ENCODE measurements at places on chromosomes 12 and 14. TPM values are rescaled to one million over a fixed set of nuclear protein-coding genes. Genes with fewer than 3 reads are reported as not detected.

DNA sequence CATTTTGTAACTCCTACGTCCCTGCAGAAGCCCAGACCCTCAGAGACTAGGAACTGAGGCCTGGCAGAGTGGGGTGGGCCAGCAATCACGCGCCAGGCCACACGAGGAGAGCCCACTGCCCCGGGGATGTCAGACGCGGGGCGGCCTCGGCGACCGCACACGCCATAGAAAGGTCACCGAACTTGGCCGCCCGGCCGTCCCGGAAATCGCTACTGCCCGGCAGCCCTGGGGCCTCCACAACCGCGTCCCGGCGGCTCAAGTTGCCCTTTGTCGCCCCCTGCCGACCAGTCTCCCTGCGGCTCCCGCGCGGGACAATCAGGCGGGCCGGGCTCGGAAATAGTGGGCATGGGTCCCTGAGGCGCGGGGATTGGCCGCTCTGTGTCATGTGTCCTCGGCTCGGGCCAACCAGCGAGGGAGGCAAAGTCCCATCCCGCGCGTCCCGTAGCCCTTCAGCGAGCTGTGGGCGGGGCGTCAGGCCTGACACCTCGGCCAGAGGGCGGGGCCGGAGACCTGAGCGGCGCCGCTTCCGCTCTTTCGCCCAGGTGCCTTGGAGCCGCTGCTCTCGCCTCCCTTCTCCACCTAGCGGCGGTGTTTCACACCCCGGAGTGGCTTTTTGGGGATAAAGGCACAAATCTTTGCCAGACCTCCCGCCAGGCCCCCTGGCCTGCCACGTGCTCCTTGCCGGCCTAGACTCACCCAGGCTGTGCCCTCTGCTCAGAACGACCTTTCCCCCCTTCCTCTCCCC lies 33.4 kb upstream of the DEGS2 start:
- DNase-seq, result peak; percentile 100

NCOR2 gene
- polyA plus RNA-seq, result 25.3 TPM

DNA sequence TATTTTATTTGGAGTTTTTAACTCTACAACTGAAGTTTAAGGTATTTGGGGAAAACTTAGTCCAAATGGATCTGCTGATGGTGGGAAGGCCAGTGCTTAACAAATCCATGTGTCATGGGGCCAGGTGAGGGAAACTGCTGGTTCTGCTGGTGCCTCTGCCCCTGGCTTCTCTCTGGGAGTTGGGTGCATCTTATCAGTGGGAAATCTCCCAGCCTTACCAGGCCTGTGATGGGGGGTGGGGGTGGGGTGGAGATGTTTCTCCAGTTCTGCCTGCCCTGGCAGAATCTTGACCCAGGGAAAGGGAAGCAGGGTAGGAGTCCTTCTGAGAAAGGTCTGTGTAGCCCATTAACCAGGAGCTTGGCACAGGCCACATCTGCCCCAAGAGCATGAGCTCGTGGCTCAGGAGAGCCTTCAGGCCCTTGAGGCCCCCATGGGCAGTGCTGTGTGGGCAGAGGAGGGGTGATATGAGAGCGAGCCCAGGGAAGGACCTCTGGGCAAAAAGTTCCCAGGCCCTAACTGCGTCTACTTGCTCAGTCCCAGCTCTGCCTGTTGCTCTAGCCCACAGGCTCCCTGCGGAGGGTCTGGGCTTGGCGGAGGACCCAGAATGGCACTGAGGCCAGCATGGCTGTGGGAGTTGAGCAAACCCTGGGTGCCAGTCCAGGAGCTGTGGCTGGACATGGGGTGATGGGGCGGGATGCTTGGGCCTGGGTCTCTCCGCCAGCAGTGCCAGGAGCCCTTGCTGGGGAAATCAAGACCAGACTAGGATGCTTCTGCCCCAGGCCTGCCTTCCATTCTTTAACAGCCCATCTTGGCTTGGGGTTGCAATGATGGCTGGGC lies 18.2 kb downstream of the VASH1 start:
- no peak for DNase-seq

KCNK10 gene
- polyA plus RNA-seq, result 0.45 TPM

GRCh38 chr12:130959632-130960031 lies 5.9 kb downstream of the ADGRD1 start:
- no peak for DNase-seq

GRCh38 chr12:8742501-8742900 lies 44.7 kb downstream of the RIMKLB start:
- DNase-seq, result no peak

- no peak for DNase-seq
Measured at GRCh38 chr12:83320350-83320749, 633.6 kb downstream of the TMTC2 start.

GRCh38 chr12:116314477-116314876 lies 37.0 kb upstream of the MED13L start:
- no peak for DNase-seq

GRCh38 chr12:47805417-47805816 lies 14.3 kb downstream of the HDAC7 start:
- DNase-seq, result no peak

DNA sequence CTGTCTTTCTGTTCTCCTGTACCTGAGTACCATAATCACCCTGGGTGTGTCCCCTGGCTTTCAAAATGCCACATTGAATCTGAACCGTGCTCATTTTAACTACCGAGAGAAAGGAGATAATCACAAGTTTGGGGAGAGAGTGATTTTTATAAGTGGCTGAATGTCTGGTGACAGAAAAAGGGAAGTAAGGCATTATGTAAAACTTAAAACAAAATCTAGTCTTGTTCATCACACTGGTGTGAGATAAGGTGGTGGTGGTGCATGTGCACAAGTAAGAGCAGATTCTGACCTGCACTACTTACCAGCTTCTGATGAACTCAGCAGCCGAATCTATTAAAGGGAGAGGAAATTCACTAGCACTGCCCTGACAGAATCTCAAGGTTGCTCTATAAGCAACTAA lies 56.3 kb downstream of the SPPL3 start:
- no peak for DNase-seq

RNASE7 gene
- polyA plus RNA-seq, result not detected

DNA sequence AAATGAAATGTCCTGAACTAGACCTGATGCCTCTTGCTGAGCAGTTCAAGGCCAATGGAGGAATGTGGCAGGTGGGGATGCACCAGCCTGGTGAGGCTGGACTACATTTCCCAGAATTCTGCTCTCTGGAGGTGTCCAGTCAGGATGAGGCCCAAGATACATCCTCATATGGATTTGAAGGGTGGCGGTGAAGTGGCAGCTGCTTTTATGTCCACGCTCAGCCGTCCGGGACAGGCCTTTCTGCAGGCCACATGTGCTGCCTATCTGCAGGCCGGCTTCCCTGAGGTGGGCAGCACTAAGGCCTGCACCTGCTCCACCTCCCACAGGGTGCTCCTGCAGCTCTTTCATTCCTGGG lies 230.2 kb downstream of the BCL11B start:
- DNase-seq, result no peak

DNA sequence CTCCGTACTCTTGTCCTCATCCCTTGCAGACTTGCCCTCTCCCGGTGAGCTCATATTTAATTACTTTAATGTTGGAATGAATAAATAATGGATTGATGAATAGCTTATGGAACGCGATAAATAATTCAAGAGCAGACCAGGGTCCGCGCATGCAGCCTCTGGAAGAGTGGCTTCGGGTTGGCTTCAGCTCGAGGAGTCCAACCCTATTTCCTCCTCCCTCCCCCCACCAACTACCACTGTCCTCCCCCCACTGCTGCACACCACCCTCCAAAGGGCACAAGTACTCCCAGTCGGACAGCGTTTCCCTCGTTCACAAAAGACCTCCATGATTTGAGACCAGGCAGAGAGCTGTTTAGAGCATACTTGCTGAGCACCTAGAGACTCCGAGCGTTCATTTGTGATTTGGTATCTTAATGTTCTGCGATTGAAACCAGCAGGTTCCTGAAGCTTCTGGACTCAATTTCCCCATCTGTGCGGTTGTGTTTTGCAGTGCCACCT lies 647 bp upstream of the SIX1 start:
- DNase-seq, result no peak

All from H1 (cell line).